ENCODE measurements at places on chromosomes 2 and 18. TPM values are rescaled to one million over a fixed set of nuclear protein-coding genes. Genes with fewer than 3 reads are reported as not detected.

GRCh38 chr18:4270988-4271387 is 184.1 kb downstream of the DLGAP1 start:
- no peak for DNase-seq

- DNase-seq = no peak
Measured at GRCh38 chr2:175877845-175878544, 124.1 kb downstream of the LNPK start.

Gene CXCR1
- total RNA-seq = not detected

Gene DIPK1C
- not detected for total RNA-seq

Gene RNMT
- 160 TPM for total RNA-seq

Measured in CD8-positive, alpha-beta T cell (primary cell).